ENCODE measurements at places on chromosomes 5 and 9. TPM values are rescaled to one million over a fixed set of nuclear protein-coding genes. Genes with fewer than 3 reads are reported as not detected.

DOK3 gene
- total RNA-seq: 3.3 TPM

GLDC gene
- total RNA-seq: 28.3 TPM

ACOT12 gene
- not detected for total RNA-seq

TAF11L10 gene
- total RNA-seq: not detected

PPP3R2 gene
- total RNA-seq: not detected

UBLCP1 gene
- 24.0 TPM for total RNA-seq

GPRIN1 gene
- 1.9 TPM for total RNA-seq

DNA sequence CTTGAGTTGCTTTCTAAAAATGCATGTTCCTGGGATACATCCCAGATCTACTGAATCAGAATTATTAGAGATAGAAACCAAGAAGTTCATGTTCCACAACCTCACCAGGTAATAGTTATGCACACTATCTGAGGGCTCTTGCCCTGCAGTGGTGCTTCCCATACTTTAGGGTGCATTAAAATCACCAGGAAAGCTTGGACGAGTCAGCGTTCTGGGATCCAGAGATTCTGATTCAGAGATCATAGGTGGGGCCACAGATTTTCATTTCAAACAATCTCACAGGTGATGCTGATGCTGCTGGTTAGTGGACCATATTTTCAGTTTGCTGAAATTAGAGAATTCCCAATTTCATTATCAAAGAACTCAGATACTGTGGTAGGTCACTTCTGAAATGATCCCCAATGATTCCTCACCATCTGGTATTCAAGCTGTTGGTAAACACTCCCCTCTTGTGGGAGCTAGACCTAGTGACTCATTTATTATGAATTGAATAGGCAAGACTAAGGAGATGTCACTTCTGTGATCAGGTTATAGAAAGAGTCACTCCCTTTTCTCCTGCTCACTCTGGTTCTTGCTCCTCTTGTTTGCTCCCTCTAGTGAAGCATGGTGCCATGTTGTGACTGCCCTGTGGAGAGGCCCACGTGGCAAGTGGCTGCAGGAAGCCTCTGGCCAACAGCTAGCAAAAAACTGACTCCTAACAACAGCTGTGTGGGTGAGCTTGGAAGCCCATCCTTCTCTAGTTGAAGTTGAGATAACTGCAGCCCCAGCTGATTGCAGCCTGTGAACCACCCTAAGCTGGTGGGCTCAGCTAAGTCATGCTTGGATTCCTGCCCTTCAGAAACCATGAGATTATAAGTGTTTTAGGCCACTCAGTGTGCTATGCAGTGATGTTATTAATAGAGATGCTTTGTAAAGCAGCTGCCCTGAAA is 59.8 kb downstream of the SH3TC2 start:
- ATAC-seq: peak; percentile 59

DNA sequence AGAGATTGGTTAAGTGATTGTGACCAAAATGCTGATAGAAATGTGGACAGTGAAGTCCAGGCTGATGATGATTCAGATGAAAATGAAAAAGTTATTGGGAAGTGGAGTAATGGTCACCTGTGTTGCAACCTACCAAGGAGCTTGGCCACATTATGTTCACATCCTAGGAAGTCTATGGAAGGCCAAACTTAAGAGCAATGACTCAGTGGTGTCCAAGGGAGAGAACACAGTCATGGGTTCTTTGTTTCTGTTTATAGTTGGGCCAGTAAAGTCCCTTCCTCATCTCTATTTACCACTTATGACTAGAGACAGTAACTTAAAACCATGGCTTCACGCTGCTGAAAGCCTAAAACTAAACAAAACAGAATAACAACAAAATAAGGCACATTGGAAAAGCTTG is 555.3 kb upstream of the DAB2 start:
- ATAC-seq: no peak

DNA sequence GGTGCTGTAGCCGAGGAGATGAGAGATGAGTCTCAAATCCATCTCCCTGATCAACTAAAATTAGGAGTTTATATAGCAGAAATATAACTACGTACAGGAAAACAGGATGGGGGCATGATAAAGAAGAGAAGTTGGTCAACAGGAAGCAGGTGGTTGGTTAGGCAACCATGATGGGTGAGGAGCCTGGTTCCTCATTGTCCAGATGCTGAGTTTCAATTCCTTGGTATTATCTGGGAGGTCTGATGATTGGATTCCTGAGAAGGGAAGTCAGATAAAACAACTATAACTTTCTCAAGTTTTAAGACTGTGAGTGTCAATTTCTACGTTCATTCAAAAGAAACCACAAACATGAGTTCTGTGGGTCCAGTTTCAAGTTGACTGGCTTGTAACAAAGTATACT is 323.9 kb downstream of the MTRR start:
- no peak for ATAC-seq

DNA sequence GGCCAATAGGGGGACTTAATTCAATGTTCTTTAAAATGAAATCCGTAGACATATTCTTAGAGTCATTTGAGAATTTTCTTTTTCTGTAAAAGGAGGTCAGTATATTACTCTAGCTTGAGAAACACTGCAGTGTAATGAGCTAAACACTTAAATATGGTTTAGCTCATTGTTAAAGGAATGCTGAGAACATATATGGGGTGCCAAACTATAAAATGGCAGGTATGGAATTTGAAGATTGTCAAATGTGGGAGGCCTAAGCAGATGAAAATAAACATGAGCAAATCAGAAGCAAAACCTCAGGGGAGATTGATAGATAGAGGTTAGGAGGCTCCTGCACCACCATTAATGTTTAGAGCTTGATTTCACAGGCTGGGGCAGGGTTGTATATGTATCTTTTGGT is 57.9 kb downstream of the STX17 start:
- ATAC-seq: no peak

DNA sequence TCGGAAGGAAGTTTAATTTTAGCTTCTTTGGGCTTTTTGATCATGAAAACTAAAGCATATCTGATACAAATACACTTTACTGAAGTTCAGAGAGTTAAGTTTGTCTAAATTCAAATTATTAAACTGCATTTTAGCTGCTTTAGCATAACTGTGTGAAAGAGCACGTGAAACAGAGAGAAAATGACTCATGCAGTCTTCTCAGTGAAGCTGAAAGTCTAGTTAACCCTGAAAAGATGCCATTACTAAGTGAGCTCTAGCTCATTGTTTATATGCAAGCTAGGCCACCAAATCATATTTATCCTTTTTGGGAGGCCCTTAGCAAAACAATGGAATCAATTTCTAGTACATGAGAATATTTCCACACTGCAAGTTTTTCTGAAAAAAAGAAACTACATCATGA is 27.6 kb downstream of the TPD52L3 start:
- ATAC-seq: peak; percentile 60

DNA sequence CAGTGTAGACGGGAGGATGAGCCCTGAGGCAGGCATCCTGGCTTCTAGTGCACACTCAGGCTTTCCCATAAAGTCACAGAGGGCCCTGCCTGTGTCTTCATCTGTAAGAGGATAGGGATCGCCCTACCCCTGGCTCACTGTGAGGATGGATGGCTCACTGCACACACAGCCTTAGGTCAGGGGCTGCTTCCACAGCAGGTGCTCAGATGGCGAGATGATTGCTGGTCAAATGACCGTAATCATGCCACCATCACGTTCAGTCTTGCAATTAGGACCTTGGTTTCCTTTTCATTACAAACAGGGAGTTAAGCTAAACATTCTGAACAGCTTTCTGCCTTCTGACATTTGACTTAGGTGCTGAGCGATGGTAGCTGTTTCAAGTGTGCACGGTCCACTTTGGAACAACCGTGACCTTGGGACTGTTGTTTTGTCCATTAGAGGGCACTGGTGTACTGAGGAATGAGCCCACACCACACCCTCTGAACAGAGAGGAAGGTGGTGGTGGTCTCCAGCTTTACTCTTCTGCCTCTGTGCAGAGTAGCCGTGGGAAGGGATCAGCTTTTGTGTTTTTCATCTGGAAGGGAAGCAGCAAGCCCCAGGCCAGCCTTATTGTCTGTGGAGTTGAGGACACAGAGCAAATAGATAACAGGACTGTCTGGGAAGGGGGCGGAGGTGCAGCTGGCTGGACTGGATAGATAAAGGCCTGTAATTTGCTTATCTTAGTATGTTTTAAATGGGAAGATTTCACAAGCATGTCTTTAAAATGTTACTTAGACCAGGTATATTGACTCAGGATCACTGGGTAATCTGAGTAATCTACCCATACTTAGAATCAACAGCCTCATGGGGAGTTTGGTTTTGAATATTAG is 183.1 kb downstream of the TRIO start:
- ATAC-seq: no peak

DNA sequence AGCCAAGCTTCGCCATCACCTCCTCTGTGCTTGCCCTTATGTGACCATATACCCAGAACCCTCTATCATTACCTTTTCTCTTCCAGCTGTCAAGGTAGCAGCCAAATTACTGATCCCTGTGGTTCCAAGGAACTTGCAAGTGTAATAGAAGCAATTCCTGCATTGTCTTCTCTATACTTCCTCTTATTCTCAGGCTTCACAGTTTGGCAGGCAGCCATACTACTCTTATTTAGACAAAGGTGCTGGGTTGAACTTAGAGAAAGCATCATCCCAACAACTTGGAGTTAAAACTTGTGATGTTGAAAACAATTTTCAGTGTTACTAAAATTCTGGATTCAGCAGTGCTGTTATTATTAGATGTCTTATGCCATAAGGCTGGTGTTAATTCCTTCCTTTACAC is 93.2 kb downstream of the NLN start:
- ATAC-seq: no peak

DNA sequence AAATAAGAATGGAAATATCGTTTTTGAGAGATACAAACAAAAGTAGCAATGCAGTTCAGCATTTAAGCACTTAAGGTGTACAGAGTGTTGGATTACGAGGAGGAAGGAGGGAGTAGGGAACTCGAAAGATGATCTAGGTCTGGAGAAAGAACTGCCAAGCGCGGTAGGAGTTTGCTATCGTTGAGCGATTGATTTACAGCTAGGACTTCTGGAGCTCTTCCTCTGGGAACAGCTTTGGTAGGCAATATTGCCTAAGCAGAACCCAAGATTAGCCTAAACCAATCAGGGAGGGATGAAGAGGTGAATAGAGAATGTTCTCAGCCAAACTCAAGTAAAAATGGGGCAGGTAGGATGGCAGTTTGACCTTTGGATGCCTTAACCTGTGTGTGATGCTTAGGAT is 965 bp downstream of the CLTA start:
- no peak for ATAC-seq

DNA sequence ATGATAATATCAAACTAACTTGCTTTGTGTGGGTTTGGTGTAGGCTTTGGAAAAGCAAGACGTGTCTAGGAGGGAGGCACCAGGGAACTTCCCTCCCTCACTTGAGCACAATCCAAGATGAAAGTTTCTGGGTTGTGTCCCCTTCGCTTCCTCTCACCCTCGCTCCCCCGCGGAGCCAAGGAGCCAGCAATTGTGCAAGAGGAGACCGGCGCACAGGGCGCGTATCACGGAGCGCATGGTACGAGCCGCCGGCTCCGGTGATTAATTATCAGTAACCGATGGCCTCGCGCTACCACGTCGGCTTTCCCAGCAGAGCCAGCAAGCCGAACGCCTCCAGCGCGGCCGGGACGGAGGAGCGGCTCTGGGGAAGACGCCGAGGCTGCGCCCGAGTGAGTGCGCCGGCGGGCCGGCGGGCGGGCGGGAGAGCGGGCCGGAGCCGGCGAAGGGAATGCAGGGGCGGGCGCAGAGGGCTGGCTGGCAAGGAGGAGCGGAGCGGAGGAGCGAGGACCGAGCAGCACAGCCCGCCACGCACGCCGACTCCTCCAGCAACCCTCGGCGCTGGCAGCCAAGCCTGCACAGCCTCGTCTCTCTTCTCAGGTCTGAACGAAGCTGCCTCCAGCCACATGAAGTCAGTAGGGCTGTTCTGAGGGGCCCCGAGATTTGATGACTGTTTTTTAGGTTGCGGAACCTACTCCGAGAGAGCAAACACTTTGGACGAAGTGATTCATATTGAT is 143.6 kb downstream of the BNC2 start:
- peak; percentile 87 for ATAC-seq

GRCh38 chr9:9229269-9229668 is 1383.5 kb downstream of the PTPRD start:
- ATAC-seq: no peak

GRCh38 chr5:78006449-78006848 is 230.3 kb upstream of the TBCA start:
- no peak for ATAC-seq

DNA sequence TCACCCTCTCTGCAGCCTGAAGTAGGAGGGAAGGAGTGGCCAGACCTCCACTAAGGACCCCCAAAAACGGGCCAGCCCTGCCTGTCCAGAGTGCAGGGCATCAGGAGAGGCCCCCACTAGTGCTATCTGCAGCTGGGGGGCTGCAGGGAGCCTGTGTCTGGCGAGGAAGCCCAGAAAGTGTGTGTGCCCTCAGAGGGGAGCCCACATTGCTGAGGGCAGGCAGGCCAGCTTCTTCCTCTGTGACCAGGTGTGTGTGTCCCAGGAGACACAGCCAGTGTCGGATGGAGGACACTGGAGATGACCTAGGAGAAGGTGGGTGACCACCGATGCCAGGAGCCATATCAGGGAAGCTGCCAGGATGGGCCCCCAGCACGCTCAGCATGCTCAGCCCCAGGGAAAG is 218.7 kb downstream of the IRX2 start:
- no peak for ATAC-seq

DNA sequence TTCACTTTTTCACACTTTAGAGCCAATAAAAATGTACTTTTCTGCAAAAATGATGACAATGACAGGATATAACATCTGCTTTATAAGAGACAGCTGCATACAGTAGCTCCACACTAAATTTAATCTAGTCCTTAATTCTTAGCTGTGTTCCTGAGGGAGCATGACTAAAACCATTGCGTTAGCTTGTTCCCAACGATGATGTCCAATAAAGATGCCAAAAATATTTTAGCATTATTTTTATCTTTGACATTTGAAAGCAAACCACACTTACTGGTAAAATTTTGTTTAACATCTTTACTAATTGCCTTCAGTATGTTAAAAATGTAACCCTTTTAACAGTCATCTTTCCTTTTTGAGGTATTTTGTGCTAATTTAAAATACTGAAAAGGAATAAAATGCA is 382.7 kb downstream of the CHSY3 start:
- ATAC-seq: no peak

DNA sequence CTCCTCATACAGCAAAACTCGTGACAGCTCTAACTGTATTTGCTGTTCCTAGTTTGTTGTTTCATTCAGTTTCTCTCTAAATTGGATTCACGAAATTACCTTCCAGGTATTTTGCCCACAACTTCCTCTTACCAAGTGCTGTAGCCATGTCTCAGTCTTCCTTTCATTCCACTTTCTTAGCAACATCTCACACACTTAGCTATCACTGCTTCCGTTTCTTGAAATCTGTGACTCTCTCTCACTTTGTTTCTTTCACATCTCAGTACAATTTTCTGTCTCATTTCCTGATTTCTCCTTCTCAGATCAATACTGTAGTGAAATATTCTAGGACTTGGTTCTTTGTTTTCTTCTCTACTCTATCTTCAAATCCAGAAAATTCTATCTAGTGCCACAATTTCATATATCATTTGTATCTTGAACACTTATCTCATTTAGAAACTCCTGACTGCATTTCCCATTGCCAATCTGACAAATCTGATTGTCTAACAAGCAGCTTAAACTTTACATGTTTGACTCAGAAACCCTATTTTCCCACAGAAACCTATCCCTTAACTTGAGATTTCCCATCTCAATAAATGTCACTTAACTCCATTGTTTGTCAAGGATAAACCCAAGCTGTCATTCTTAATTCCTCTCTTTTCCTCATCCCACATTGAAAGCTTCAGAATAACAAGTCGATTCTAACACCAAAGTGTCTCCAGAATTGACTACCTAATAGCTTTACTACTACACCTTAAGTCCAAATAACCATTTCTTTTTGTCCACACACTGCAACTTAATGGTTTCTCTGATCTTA is 303.1 kb downstream of the CDH12 start:
- ATAC-seq: no peak

- ATAC-seq: peak; percentile 56
These were observed 68.7 kb downstream of the MARCHF3 start for GRCh38 chr5:126961702-126962101.

Data from esophagus mucosa (tissue), 1 donor.